ENCODE measurements at places on chromosomes 2 and 18.
A peak's percentile ranks its signal among the peaks of the same experiment; 100 is the strongest.

DNA sequence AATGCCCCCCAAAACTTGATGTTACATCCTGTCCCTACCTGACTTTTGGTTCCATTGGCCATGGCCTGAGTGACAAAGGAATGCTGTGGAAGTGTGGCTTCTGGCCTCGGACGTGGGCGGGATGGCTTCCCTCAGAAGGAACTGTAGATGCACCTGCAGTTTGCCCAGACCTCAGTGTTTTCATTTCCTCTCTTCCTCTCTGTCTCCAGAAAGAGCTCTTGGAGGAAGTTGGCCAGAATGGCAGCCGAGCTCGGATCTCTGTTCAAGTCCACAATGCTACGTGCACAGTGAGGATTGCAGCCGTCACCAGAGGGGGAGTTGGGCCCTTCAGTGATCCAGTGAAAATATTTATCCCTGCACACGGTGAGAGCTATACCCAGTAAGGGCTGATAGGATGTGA is 61.0 kb upstream of the TMEM87B start:
- no peak for DNase-seq

GRCh38 chr2:38465789-38466127 is 88.7 kb upstream of the ATL2 start:
- no peak for DNase-seq

GRCh38 chr18:9814431-9814830 is 71.3 kb upstream of the TXNDC2 start:
- no peak for DNase-seq

GRCh38 chr2:205199165-205199850 is 483.0 kb upstream of the NRP2 start:
- DNase-seq, result no peak

GRCh38 chr2:205758051-205758450 is 75.8 kb downstream of the NRP2 start:
- no peak for DNase-seq

DNA sequence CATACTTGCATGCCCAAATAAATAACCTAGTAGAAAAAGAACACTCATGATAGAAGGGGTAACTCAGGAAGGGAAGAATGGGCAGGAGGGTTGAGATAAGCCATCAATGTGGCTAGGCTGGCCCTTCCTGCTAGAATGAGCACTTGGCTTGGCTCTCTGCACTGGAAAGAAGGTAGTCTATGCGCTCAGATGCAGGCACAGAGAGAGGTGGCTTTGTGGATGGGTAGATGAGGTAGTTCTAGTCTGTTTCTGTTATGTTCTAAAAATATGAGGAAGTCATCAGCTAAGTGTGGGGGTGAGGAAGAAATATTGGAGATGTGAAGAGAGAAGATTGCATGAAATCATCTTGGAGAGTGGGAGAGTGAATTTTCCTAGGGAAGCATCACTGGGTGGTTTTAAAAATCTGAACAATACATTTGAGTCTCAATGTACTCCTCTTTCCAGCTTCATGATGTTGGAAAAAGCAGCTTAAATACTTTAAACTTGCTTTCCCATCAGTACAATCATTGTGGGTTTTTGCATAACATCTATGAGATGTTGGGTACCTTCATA is 357.1 kb downstream of the CNTNAP5 start:
- DNase-seq, result no peak

DNA sequence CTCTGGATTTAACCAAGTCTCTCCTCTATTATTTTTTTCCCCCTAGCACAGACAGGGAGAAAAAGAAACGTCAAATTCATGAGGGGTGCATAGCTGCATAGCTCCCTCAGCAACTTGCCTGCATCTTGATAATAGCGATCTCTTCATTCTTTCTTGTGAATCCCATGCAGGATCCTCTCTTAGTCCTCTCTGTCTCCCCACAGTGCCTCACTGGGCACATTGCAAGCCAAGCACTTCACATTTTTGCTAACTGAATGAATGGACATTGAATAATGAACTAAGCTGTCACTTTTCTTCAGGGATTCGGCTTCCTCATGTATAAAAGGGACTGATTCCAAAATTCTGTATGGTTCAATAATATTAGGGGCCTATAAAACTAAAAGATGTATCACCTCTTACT is 2.9 kb upstream of the EPB41L3 start:
- DNase-seq, result no peak

DNA sequence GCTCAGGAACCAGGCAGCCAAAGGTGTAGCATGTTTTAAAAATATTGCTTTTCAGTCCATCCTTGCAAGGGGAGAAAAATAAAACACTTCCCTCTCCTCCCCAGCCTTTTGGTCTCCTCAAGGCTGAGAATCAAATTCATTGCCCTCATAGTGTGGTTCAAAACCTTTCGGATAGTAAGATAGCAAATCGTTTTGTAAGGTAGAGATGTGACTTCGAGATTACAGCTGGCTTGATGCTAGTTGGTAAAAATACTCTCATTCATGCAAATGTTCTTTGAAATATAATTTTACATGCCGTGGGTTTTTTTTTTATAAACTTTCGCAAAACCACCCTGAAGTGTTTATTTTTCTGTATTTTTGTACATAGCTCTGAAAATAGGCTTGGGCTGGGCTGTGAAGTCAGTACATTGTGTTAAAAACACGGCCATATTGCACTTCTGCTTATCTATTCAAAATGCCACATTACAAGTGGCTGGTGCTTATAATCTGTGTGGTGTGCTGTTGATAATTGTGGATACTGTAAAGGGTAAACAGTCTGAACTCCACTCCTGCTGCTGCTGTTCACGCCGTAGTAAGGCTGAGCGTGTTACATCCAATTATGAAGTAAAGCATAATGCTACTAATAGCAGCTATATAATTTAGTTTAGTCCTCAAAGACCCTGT is 172.0 kb upstream of the SIX3 start:
- DNase-seq, result no peak

DNA sequence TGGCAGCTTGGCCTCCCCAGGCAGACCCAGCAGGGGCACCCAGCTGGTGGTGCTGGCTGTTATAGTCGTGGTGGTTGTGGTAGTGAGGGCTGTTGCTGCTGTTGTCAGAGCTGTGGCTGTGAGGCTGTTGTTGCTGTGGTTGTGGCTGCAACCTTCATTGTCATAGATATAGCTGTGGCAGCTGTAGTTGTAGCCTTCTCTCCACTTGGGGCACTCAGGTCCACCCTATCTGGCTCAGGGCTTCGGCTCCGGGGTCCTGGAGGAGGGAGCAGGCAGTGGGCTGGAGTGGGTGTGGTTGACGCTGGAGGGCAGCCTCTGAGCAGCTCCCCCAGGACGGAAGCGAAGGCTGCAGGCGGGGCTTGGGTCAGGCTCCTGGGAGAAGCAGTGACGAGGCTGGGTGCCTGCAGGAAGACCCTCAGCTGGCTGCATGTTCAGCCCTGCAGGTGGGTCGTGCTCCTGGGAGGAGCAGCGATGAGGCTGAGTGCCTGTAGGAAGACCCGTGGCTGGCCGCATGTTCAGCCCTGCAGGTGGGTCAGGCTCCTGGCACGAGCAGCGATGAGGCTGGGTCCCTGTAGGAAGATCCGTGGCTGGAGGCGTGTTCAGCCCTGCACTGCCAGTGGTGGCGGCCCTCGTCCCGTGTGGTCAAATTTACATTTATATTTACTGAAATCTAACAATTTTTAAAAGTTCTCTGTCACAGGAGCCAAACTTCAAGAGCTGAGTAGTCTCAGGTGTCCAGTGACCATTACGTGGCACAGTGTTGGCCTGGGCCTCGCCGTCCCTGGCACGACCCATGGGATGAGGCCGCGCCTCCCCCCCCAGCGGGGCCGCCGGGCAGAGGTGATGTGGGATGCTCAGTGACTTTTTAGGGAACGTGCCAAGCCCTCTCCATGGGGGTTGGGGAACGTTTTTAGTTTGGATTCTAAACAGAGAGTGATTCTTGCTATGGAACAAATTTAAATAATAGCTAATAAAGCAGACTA is 79.2 kb upstream of the PXDN start:
- no peak for DNase-seq

- no peak for DNase-seq
Observed at GRCh38 chr2:166539340-166540162, 45.5 kb upstream of the SCN7A start.

DNA sequence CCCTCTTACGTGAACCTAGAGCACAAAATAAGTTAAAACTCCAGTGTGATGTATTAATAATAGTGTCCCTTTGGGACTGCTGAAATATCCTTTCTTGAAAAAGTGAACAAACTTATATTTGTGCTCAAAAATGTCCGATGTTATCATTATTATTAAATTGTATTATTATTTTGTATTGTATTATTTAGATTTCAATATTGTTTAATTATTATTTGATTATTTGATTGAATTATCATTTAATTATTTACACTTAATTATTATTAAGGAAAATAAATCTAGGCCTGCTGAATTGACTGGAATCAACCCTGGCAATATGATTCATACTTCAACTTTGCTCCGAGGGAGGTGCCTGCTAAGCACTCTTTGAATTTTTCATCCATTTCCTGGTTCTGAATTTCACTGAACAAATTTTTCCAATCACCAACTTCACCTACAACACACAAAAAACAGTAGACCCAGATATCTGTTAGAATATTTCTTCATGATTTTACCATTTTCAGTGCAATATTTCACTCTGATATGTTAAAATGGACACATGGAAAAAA is 10.9 kb upstream of the EIF2AK2 start:
- no peak for DNase-seq

GRCh38 chr2:43010438-43011157 is 215.8 kb downstream of the ZFP36L2 start:
- DNase-seq, result no peak

DNA sequence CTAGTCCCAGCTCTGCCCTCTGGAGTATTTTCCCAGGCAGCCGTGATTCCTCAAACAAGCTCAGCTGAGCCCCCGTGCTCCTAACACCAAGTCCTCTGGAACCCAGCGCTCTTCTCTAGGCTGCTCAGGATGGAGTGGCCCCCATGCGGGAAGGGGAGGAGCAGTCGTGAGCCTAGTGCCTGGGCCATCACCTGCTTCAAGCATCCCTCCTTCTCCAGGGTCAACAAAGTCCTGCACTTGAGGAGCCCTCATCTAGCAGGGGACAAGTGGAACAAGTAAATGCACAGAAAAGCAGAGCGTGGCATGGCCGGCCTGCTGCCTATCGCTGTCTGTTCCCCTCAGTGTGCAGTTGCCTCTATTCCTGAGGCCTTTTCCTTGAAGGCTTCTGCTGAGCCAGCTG is 168.6 kb downstream of the INHBB start:
- DNase-seq, result no peak

GRCh38 chr2:182628916-182629315 is 87.1 kb upstream of the DNAJC10 start:
- DNase-seq, result no peak

DNA sequence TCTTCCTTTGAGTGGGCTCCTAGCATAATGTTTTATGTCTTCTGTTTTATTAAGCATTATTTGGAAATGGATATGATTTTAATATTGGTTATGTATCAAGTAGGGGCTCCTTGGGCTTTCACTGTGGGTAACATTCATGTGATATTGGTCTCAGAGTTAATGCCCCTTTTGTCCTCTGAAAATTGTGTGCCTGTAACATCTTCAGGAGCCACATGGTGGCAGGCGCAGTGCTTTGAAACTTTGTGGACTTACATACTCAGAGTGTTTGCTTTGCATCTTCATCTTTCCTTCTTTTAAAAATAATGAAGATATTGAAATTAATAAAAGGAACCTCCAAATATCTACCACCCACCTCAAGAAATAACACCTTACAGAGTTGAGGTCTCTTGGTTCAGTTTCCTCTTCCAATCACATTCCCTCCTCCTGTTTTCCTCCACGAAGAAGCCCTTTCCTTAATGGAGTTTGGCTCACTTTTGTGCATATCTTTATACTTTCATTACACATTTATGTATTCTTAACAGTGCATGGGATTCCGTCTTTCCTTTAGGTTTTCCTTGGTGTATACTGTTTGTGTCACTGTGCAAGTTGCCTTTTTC is 73.5 kb downstream of the LIMS1 start:
- DNase-seq, result peak; percentile 23

- no peak for DNase-seq
Observed at GRCh38 chr18:55014095-55014494, 54.8 kb upstream of the CCDC68 start.

GRCh38 chr2:54535599-54536195 is 79.6 kb downstream of the SPTBN1 start:
- no peak for DNase-seq

GRCh38 chr2:455913-456312 is 168.0 kb upstream of the ALKAL2 start:
- no peak for DNase-seq

DNA sequence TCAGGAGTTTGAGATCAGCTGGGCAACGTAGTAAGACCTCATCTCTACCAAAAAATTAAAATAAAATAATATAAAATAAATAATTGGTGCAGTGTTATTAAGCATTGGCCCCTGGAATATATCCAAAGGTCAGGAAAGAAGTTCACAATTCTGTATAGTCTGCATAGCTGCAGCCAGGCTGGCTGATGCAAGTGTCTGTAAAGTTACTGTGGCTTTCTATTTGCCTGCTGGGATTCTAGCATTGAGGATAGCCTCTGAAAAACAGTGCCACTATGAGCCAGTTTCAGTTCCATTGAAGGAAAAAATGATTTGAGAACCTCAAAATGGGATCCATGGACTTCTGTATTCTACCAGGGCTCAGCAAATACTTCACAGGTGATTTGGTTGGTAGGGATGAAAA is 208.6 kb downstream of the PARD3B start:
- DNase-seq, result no peak

- no peak for DNase-seq
Observed at GRCh38 chr2:150677551-150677950, 190.1 kb upstream of the RND3 start.

GRCh38 chr18:24460388-24460787 is at the start of gene HRH4:
Gene HRH4 (plus strand): TSS chr18:24460637. CDS start chr18:24460729, 92 bp downstream.
- no peak for DNase-seq

DNA sequence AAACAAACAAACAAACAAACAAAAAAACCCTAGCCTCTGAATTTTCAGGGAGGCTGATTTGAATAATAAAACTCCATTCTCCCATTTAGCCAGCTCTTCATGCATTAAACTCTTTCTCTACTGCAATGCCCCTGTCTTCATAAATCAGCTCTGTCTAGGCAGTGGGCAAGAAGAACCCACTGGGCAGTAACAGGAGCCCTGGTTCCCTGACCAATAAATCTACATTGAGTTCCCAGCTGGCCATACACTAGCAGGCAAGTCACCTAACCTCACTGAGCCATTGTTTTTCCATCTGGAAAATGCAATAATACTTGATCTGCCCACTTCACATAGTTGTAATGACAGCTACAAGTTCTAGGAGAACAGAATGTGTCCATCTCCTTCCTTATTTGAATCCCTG is 57.6 kb upstream of the YPEL5 start:
- DNase-seq, result no peak

DNA sequence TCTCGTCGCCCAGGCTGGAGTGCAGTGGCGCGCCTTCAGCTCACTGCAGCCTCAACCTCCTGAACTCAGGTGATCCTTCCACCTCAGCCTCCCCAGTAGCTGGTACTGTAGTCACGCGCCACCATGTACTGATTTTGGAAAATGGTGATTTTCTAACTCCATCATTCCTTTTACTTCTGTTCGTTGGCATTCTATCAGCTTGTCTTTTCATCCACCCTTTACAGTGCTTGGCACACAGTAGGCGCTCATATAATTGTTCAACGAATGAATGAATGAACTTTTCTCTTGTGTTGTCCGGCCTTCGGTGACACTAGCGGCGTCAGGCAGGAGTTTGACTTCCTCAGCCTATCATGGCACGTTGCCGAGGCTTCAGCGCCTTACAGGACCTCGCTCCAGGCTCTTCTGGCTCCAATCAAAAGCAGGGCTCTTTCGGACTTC is 373 bp upstream of the MTHFD2 start:
- no peak for DNase-seq
